ENCODE measurements at places on chromosomes 11 and 22.
A peak's percentile ranks its signal among the peaks of the same experiment; 100 is the strongest.

DNA sequence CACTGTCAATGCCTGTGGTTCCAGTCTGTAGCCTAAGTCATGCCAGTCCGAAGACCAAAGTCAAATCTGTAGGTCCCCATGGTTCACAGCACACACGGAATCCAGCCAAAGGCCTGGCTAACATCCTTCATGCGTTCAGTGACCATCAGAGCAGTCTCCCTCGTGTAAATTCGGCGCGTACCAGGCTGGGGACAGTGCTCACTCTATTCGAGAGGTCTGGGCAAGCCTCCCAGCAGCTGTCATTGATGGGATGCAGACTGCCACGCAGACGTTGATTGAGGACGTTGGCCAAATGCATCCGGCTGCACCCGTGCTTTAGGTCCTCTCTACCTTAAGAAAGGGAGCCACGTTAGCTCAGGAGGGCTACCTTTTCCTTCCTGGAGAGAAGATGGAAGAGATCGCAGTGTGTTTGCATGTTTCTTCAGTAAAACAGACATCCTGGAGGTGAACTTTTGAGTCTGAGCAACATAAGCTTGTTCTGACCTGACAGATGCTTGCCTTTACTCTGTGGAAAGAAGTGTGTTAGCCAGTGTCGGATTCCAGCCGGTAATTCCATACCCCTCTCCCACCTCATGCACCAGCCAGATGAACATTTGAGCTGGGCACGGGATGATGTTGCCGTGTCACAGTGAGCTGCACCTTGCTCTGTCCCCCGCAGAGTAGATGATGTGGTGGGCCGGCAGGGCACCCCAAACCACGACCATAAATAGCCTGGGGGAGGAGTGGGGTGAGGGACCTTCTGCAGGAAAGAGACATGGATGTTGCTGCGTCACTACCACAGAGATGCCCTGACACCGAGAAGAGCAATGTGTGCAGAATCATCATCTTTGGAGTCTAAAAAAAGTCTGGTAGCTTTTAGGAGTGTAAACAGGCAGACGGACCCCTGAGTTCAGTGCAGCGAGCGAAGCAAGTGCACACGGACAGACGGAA, 12.2 kb downstream of the CTTN start:
- no peak for DNase-seq

- no peak for DNase-seq
Observed at GRCh38 chr11:57638811-57639320, 10.8 kb downstream of the YPEL4 start.

- no peak for DNase-seq
Observed at GRCh38 chr11:47177846-47178245, 1.2 kb upstream of the ARFGAP2 start.

DNA sequence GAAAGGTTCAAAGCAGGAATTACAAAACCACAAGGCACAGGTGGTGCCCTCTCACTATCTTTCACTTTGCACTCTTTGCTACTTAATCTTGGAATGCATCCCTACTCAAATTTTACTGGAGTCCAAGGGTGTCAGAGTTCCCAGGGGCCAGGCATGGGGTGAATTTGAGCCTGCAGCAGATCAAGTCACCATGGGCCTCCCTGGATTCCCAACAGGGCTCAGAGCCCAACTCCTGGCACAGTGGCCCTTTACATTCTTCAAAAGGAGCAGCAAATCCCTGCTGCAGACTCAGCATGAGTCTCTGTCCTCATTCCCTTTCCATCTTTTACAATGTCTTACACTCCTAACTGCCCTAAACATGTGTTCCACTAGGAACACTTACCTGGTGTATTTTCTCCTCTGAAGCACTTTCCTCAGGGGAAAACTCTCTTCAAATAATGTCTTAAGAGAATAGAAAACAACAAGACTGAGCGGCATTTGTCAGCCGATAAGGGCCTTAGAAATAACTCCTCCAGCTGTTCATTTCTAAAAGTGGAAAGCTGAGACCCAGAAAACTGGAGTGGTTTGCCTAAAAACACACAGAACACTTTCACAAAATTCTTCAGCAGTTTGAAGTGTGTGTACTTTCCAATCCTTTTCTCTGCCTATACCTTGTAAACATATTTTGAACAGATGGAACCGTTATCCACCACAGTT, 596.0 kb downstream of the INSC start:
- no peak for DNase-seq

GRCh38 chr11:12642806-12643428, 31.3 kb upstream of the TEAD1 start:
- no peak for DNase-seq

GRCh38 chr22:27919942-27920755, 1.1 kb upstream of the PITPNB start:
- DNase-seq, result no peak

GRCh38 chr22:23840026-23840425, 1.2 kb upstream of the DERL3 start:
- DNase-seq, result no peak

GRCh38 chr11:64916040-64916774, 802 bp downstream of the ATG2A start:
- peak; percentile 75 for DNase-seq

DNA sequence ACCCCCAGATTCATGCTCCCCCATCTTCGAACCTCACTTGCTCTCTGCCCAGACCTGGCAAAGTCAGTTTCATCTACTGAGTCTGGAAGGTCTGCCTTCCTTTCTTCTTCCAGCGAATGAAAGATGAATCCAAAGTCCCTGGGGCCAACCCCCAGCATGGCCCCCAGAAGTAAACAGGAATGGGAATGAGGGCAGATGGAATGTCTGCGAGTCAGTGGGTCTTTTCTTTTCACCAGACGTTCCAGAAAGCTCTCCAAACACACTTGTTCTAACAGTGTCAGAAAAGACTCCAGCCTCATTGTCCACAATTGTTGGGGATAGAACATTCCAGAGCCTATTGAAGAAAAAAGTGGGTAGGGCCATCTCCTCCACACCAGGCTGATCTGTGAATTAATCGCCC, 28.6 kb downstream of the RIBC2 start:
- no peak for DNase-seq

DNA sequence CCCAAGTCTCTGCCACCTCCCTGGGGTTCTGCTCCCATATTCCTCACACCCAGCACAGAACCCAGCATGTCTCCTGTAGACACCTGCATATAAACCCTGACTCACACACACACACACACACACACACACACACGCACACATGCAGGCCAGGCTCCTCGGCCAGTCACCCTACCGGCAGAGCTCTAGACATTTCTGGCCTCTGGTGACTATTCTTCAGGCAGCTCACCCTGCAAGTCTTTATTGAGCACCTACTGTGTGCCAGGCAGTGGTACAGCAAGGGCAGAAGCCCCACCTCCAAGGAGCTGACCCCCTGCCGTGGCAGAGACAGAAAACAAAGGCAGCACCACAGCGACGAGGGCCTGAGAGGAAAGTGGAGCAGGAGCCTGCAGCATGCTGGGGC, 50.3 kb downstream of the CDKN1C start:
- no peak for DNase-seq

GRCh38 chr11:113188371-113188834, 126.0 kb upstream of the TTC12 start:
- no peak for DNase-seq

DNA sequence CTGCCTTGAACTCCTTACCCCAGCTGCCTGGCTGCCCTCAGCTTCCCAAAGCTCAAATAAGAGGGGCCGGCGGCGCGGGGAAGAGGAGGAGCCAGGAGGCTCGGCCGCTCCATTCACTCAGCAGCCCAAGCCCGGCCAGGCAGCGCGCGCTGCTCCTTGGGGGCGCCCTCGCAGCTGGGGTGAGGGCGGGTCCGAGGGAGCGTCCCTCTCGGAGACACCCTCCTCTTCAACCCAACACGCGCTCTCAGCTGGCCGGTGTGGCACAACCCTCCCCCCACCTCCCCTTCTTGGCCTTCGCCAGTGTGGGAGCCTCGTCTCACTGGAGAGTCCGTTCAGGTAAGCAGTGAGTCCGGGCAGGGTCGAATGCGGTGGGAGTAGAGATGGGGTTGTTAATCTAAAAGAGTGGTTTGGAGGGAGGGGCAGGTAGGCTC, at the start of gene WT1:
WT1 (minus strand) TSS at position 29 of the 431 bp plus-strand sequence.
- no peak for DNase-seq

DNA sequence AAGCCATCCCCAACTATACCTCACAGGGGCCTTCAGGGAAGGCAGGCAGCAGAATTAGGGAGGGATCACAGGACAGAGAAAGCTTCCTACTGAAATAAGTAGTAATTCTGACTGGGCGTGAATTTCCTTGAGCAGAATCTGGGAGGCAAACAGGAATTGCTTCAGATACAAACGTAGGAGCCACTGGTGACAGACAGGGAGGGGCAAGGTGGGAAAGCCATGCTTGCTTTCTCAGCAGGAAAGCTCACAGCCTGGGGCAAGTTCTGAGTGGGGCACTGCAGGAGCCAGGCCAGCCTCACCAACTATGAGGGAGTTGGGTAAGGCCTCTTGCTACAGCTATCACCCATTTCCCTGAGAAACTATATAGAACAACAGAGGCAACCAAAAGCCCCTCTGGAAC, 43.6 kb downstream of the ARHGAP32 start:
- no peak for DNase-seq

Measured in activated CD4-positive, alpha-beta T cell treated with anti-CD3 and anti-CD28 coated beads, Interleukin-2, amount 10 ng/mL, durations not matched to agents 7 days and 5 days (primary cell).